ENCODE measurements at places on chromosomes 12 and 14.

DNA sequence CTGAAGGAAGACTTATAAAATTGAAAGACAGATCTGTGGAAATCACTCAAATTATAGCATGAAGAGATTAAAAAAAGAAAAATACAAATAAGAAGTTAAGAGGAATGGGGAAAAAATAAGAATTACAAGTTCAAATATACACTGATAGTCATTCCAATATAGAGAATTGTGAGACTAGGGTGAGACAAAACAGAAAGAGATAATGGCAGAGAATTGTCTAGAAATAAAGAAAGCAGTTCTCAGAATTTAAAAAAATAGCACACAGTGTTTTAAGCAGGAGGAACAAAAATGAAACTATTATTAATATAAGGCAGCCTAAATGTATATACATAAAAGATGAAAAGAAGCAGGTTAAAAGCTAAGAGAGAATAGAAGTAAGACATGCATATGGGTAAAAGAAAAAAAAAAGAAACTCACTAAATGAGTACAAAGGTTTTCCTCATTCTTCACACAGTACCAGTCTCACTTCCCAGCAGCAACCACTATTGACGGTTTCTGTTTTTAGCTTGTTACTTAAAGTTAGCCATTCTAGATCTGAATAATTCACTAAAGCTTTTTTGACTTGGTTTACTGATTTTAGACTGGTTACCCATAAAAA is 31.1 kb downstream of the SLC38A4 start:
- no peak for DNase-seq

DNA sequence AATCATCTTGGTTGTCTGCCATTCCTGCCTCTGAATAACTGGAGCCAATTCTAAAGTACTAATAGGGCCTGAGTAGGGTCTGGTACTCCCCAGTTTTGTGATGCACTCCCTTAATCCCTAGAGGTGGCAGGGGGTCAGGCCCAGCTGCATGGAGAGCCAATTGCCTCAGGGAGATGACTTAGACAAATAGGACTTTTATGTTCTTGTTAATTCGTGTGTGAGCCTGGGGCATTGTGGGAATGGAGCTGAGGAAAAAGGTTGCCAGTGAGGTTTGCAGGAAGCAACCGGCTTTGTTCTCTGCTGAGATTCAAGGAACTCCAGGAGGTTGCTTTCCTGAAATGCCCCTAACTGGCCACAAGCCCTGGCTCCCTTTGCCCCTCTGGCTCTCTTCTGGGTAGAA is 6.8 kb upstream of the DCD start:
- DNase-seq, result no peak

DNA sequence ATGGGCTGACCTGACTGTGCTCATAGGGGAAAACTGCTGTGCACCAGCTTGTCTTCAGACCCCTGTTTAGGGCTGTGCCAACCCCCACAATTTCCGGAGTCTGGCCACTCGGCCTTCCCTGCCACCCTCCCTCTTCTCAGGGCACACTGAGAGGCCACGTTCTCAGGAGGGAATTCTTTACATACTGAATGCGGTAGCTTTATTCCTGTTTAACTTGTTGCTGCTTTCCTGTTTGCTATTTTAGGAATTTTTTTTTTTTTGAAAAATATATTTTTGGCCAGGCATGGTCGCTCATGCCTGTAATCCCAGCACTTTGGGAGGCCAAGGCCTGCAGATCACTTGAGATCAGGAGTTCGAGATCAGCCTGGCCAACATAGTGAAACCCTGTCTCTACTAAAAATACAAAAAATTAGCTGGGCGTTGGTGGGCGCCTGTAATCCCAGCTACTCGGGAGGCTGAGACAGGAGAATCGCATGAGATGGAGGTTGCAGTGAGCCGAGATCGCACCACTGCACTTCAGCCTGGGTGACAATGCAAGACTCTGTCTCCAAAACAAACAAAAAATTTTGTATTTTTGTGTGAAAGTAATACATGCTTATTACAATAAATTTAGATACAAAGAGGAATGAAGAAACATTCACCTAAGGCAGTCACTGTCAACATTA is 39.5 kb downstream of the TPCN1 start:
- DNase-seq, result no peak

DNA sequence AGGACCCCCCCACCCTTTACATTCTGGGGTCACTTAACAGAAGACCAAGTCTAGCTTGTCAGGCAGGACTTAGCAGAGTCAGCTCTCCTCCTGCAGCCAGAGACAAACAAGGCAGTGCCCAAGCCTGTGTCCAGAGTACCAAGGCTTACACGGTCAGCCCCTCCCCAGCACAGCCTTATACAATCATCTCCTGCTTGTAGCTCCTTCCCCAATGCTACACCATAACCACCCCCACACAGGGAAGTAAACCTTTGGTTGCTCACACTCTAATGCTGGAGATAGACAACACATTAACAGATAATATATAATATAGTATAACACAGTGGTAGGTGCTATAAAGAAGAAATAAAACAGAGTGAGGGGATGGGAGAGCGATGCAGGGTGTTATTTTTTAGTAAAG is 175.4 kb upstream of the PWP1 start:
- no peak for DNase-seq

DNA sequence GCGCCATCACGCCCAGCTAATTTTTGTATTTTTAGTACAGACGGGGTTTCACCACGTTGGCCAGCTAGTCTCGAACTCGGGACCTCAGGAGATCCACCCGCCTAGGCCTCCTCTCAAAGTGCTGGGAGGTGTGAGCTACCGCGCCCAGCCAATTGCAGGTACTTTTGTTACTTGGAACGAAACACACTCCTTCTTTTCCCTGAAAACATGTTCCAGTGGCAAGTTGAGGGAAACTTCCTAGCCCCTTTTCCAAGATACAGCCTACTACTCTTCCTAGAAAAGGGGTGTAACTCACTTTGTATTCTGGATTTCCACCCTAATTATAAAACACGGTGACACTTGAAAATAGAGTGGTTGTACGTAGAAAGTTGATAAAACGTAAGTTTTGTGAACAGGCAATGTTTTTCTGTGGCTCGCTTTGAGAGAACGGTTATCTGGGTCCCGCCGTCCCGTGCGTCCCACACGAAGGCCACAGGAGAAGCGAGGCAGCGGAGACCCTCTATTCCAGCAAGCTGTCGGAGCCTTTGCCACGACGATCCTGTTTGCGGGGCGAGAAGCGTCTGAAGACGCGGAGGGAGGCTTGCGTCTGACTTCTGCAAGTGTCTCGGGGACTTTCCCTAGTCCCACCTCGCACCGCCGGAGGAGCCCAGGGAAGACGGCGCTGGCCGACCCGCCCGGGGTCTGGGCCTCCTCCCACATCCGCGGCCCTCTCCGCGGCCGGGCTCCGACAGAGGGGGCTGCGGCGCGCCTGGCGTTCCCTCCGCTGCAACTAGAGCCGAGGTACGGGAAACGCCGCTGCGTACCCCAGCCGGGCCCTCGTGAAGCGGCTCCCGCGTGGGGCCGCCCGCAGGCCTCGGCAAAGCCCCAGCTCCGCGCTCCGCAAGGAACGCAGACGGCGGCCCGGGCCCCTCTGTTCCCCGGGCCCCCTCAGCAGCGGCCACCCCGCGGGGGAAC is 745 bp downstream of the CDCA4 start:
- peak; percentile 61 for DNase-seq

DNA sequence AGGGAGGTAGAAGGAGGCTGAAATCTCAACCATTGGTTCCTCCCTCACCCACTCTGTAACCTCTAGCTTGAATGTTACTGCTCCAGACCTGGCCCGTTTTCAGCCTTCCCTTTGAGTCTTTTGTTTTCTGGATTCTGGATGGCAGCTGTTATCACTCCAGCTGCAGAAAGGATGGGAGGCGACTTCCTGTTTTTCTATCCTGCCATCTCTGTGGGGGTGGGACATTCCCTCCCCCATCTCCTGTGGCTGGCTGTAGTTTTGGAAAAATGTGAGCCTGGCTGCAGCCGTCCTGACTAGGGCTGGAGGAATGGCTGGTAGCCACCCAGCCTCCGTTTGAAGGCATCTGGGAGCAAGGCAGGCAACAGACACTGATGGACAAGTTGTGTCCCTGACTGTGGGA is 2.9 kb upstream of the PPFIBP1 start:
- no peak for DNase-seq

DNA sequence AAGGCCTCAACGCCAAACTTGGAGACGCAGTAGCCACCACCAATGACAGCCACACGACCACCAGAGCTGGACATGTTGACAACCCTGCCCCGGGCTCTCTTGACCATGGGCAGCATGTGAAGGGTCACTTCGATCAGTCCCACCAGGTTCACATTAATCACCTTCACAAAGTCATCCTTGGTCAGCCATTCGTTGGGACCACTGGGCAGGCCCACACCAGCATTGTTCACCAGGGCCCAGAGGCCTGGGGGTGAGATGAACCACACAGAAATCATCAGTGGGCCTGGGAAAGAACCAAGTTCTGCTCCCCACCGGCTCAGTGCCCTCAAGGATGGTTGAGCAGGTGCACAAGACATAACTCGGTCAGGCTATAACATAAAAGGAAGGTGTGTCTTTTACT is 4.0 kb downstream of the SDR9C7 start:
- no peak for DNase-seq

DNA sequence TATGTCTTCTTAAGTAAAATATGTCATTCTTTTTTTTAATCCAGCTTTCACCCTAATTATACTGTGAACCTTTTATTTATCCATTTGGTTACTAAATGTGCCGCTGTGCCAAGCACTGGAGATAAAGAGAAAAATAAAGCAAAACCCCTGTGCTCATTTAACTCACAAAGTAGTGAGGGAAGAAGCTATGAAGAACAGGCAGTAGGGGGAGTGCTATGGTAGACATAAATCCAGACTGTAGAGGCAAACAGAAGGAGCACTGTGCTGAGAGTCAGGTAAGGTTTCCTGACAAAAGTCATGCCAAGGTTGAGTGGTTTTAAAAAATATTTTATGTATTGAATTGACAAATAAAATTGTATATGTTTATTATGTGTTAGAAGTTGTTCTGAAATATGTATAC is 188.5 kb upstream of the SYT10 start:
- DNase-seq, result no peak

- no peak for DNase-seq
These were observed 181.1 kb upstream of the HIF1A start for GRCh38 chr14:61513986-61514830.

DNA sequence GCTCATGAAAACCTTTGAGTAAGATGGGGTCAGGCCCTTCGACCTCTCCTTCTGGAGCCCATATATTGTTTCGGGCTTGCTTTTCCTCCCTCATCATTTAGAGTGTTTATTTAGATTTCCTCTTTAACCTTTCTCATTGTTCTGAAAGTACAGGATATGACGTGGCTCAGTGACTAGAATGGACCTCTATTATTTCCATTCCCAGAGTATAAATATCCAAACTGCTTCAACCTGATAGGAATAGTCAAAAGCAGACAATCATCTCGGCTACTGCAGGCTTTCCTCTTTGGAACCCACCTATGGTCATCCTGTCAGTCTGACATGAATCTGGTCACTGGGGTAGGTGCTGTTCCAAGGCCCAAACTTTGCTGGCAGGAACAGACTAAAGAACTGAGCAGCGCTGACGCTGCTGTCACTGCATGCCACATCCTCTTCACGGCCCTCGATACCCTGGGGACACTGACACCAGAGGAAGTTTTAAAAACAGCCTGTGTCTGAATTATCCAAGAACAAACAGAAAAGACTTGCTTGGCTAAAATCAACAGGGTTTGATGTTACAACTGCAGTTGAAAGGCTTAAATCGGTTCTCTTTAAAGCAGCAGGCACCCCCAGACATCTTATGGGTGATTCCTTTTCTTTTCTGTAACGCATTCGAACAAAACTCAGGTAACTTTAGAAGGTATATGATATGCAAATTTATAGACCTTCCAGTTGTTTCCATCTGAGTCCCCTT is 5.0 kb upstream of the DDX47 start:
- DNase-seq, result peak; percentile 61

- no peak for DNase-seq
These were observed 127.2 kb downstream of the BCAT1 start for GRCh38 chr12:24821691-24822090.

- no peak for DNase-seq
These were observed 92.0 kb downstream of the FBXL14 start for GRCh38 chr12:1502379-1502720.

DNA sequence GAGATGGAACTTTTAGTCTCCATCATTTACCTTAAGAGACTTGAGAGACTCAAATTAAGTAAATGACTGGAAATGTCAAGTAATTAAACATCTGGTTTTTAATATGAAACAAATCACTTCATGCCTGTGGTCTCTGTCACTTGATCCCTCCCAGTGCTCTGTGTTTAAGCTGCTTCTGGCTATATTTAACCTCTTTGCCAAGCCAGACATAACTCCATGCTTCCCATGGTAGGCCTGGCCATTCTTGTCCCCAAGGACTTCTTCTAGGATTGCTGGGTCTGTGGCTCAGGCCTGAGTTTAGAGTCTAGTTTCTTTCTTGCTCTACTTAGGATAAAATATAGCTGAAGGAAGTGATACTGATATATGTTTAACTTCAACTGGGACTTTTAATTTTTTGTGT is 1013.6 kb downstream of the FLRT2 start:
- DNase-seq, result no peak

- DNase-seq, result peak; percentile 59
These were observed 792 bp upstream of the CHD4 start for GRCh38 chr12:6607751-6608591.

- no peak for DNase-seq
These were observed 4.3 kb upstream of the BDKRB1 start for GRCh38 chr14:96251656-96252155.

All from germinal center (tissue), 1 donor.